ENCODE measurements at places on chromosomes 7 and 10. TPM values are rescaled to one million over a fixed set of nuclear protein-coding genes. Genes with fewer than 3 reads are reported as not detected.

CLDN4 gene
- polyA plus RNA-seq = 0.63 TPM

SPDYE2B gene
- not detected for polyA plus RNA-seq

MMD2 gene
- not detected for polyA plus RNA-seq

NUTM2E gene
- not detected for polyA plus RNA-seq

CCDC136 gene
- 0.63 TPM for polyA plus RNA-seq

PNLIPRP2 gene
- not detected for polyA plus RNA-seq

FAM237B gene
- polyA plus RNA-seq = not detected

SRRT gene
- polyA plus RNA-seq = 38.5 TPM

DNA sequence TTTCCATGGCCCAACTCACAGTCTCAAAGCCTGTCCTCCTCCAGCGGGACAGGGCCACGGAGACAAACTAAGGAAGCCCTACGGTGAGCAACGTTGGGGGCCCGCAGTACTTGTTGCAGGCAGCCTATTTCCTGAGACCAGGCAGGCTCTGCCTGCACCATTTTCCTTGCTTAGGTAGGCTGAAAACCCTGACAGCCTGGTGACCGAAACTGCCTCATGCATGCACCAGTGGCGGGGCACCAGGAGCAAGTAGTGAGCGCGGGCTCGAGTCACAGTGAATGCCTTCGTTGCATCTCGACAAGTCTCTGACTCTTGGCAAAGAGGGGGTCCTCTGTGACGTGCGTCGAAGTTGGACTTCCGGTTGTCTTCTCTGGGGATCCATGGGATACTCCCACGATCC, 23.3 kb upstream of the ZNF273 start:
- no peak for DNase-seq
- peaks cover 2% of the 10 kb centered on the region for H3K27me3 ChIP-seq
- H3K4me3 ChIP-seq = no peak overlapping the region
- H3K36me3 ChIP-seq = no peaks in the 10 kb centered on the region
- H3K27ac ChIP-seq = no peak overlapping the region

- no peak overlapping the region for H3K4me3 ChIP-seq
- no peak overlapping the region for H3K27ac ChIP-seq
- no peak for DNase-seq
- peaks cover 14% of the 10 kb centered on the region for H3K27me3 ChIP-seq
- H3K36me3 ChIP-seq = no peaks in the 10 kb centered on the region
Observed at GRCh38 chr7:106152313-106152665, 40.2 kb upstream of the SYPL1 start.

DNA sequence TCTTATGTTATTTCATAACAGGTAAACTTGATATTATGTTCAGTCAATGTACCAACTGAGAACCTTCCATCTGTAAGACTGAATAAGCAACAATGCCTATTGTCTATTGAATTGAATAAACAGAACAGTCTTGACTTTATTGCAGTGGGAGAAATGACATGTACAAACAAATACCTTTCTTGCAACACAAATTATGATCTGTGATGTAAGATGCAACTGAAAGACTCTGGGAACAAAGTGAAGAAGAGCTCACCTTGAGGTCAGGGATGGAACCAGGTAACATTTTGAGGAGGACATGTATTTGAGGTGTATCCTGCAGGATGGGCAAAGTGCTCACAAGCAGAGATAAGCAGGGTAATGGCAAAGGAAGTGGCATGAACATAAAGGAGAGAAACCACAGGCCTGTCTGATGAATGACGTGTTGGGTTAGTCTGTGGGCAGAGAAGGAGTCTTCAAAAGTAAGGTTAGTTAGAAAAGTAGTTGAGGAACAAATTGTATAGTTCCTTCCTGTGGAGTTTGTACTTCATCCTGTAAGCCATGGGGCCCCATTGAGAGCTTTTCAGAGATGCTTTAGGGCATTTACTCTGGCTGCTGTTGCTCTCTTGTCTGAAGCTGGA, 9.5 kb downstream of the PNLIPRP3 start:
- H3K27me3 ChIP-seq = no peaks in the 10 kb centered on the region
- H3K4me1 ChIP-seq = no peaks in the 10 kb centered on the region
- H3K36me3 ChIP-seq = no peaks in the 10 kb centered on the region
- H3K27ac ChIP-seq = no peak overlapping the region
- H3K4me3 ChIP-seq = no peak overlapping the region

DNA sequence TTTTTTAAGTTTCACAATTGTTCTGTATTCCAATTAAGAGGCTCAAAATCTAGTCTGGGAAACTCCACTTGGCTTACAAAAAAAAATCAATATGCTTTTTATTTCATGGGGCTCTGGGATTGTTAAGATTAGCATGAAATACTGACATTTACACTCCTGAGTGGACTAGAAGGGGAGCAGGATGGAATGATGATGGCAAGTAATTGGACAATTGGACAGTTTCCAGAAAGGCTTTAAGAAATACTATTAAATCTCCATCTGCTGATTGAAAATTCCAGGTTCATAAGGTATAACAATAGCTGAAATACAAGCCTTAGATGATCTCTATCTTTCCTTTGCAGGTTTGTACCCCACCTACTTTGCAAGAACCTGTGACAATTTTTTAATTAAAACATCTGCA, 184.4 kb downstream of the LRRTM3 start:
- no peak overlapping the region for H3K4me3 ChIP-seq
- no peak overlapping the region for H3K27ac ChIP-seq
- H3K4me1 ChIP-seq = no peaks in the 10 kb centered on the region
- DNase-seq = no peak
- no peaks in the 10 kb centered on the region for H3K36me3 ChIP-seq

DNA sequence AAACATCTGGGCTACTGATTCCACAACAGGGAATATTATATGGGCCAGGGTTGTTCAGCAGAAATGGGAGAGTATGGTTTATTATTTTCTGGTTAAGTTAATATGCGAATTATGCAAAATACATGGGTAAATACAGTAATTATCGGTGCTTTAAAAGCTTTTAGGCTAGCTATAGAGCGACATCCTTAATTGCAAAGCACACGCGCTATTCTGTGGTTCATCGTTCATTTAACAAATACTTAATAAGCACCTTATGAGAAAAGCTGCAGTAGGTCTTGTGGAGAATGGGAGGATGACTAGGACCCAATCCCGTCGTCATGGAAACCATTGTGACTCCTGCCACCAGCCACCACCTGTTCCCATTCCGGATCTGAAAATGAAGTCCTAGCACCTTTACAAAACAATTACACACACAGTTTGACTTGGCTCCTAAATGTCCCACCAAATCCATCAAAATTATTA, 623 bp upstream of the CEP41 start:
- no peak for DNase-seq
- no peak overlapping the region for H3K27ac ChIP-seq
- H3K36me3 ChIP-seq = no peaks in the 10 kb centered on the region

- H3K27me3 ChIP-seq = peaks cover 12% of the 10 kb centered on the region
- H3K36me3 ChIP-seq = no peaks in the 10 kb centered on the region
- DNase-seq = no peak
- no peak overlapping the region for H3K27ac ChIP-seq
- H3K4me1 ChIP-seq = no peaks in the 10 kb centered on the region
Observed at GRCh38 chr7:74025730-74026129, 2.2 kb upstream of the ELN start.

DNA sequence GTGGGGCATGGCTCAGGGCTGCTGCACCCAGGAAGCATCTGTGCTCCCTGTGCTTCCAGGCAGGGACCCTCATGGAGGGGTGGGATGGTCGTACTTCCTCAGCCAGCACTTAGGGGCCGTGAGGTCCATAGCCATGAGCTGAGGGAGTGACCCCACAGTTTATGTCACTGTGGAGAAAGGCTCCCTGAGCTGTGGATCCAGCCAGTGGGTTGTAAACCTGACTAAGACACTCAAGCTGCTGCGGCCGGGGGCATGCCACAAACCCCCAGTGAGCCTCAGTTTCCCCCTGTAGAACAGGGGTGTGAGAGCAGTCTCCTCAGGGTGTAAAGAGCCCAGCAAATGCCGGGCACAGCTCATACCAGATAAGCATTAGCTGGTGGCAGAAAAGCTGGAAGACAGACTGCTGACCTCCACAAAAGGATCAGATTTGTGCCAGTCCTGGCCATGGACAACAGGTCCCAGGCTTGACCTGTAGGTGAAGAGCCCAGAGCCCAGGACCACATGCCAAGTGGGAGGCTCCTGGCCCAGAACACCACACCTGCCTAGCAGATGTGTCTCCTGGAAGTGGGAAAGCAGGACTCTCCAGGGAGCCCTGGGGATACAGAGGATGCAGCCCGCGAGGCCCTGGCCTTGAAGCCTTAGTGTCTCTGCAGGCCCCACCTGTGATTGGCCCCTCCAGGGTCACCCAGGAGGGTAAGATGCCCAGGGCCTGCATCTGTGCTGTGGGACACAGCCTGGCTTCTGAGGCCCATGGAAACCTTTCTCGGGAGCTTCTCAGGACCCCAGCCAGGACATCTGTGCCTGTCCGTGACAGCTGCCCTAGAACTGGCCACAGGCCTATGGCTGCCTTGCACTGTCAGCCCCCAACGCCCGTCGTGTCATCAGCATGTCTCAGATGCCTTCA, 78.1 kb upstream of the RET start:
- no peak for DNase-seq
- no peaks in the 10 kb centered on the region for H3K4me1 ChIP-seq
- H3K4me3 ChIP-seq = no peak overlapping the region
- no peaks in the 10 kb centered on the region for H3K27me3 ChIP-seq
- no peak overlapping the region for H3K27ac ChIP-seq
- no peaks in the 10 kb centered on the region for H3K36me3 ChIP-seq

DNA sequence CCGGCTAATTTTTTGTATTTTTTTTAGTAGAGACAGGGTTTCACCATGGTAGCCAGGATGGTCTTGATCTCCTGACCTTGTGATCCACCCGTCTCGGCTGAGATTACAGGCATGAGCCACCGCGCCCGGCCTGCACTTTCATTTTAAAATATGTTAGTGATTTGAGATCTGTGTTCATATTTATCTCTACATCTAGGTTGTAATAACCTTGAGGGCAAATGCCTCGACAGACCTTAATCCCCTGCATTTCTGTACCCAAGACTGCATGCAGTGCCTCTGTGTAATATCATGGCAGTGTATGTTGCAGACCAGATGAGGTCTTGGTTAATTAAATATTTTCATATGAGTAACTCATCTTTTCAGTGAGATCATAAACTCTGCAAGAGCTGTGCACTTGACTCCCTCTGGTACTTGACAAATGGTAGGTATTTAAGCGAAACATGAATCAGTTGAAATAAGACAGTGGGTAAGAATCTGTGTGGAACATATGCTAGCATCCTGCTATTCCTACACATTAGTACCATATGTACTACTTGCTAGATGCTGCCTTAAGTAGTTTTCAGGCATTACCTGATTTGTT, 673.9 kb upstream of the ANKRD30A start:
- no peak overlapping the region for H3K4me3 ChIP-seq
- no peaks in the 10 kb centered on the region for H3K36me3 ChIP-seq
- no peaks in the 10 kb centered on the region for H3K27me3 ChIP-seq
- no peaks in the 10 kb centered on the region for H3K4me1 ChIP-seq

DNA sequence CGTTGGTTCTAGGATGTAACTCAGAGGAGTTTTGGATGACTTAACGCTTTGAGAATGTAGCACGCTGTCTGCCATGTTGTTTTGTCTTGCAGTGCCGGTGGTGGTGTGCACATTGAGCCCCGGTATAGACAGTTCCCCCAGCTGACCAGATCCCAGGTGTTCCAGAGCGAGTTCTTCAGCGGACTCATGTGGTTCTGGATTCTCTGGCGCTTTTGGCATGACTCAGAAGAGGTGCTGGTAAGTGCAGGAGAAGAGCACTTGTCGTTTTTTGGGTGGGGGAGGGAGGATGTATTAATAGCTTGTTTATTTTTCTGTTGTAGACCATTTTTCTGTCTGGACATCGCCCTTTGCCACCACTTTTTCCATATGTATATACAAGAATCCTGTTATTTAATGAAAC, 6.3 kb downstream of the NDUFB2 start:
- H3K27ac ChIP-seq = no peak overlapping the region
- DNase-seq = no peak
- H3K36me3 ChIP-seq = peaks cover 26% of the 10 kb centered on the region
- peaks cover 9% of the 10 kb centered on the region for H3K4me1 ChIP-seq
- H3K4me3 ChIP-seq = no peak overlapping the region
- no peaks in the 10 kb centered on the region for H3K27me3 ChIP-seq

DNA sequence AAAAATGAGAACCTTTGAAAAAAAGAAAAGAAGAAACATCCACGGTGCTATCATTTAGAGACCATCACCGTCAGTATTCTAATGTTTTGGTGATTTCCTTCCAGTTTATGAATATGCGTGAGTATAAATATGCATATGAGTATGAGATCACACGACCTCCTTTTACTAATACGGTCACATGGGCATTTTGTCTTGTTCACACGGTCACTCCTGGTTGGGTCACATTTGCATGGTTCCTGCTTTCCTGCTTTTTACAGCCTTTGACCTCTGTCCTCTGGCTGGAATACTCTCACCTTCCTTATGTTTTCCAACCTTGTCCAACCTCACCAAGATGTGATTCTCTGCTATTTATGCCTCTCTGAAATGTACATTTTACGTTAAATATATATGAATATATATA, 25.3 kb upstream of the LMTK2 start:
- H3K4me1 ChIP-seq = no peaks in the 10 kb centered on the region
- no peaks in the 10 kb centered on the region for H3K27me3 ChIP-seq
- no peak for DNase-seq
- H3K27ac ChIP-seq = no peak overlapping the region
- no peak overlapping the region for H3K4me3 ChIP-seq

GRCh38 chr7:55190511-55191160, 171.8 kb downstream of the EGFR start:
- DNase-seq = no peak
- no peaks in the 10 kb centered on the region for H3K4me1 ChIP-seq
- no peak overlapping the region for H3K4me3 ChIP-seq
- no peaks in the 10 kb centered on the region for H3K27me3 ChIP-seq
- H3K27ac ChIP-seq = no peak overlapping the region

- no peaks in the 10 kb centered on the region for H3K27me3 ChIP-seq
- no peak overlapping the region for H3K4me3 ChIP-seq
- H3K36me3 ChIP-seq = no peaks in the 10 kb centered on the region
- no peak for DNase-seq
Observed at GRCh38 chr10:64785816-64786215, 1264.6 kb downstream of the REEP3 start.

DNA sequence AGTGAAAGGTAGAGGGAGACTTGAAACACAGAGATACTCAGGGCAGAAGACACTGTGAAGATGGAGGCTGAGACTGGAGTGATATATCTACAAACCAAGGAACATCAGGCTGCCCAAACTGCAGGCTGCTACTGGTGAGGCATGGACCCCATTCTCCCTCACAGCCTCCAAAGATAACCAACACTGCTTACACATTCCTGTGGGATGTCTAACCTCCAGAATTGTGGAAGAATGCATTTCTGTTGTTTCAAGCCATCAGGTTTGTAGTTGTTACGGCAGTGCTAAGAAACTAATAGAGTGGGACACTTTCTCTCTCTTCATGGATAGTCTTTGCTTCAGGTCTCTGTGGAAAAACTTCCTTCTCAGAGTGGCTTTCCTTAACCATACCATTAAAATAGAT, 182.6 kb upstream of the TMEM106B start:
- DNase-seq = no peak
- H3K4me3 ChIP-seq = no peak overlapping the region
- H3K27ac ChIP-seq = no peak overlapping the region
- H3K27me3 ChIP-seq = no peaks in the 10 kb centered on the region
- no peaks in the 10 kb centered on the region for H3K4me1 ChIP-seq
- H3K36me3 ChIP-seq = no peaks in the 10 kb centered on the region

- no peak overlapping the region for H3K4me3 ChIP-seq
- no peak for DNase-seq
- no peaks in the 10 kb centered on the region for H3K27me3 ChIP-seq
- H3K36me3 ChIP-seq = no peaks in the 10 kb centered on the region
- H3K27ac ChIP-seq = no peak overlapping the region
Observed at GRCh38 chr7:136114966-136115762, 138.0 kb upstream of the MTPN start.
